ENCODE measurements at places on chromosomes 6 and 20.

DNA sequence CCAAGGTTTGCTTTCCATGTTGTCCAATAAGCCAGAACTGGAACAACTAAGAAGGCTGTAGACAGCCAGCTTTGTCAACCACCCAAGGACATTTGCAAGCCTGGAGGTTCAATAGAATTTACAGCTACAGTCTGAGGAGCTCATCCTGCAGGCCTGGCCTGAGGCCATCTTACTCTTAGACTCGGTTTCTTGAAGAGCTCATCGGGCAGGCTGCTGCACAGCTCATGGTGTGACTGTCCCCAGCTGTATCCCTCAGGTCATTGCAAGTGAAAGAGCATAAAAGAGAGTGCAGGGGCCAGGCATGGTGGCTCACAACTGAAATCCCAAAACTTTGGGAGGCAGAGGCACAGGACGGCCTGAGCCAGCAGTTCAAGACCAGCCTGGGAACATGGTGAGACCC is 96.9 kb upstream of the FOXQ1 start:
- DNase-seq: no peak

- DNase-seq: no peak
Observed at GRCh38 chr6:1562171-1562955, 47.4 kb upstream of the FOXC1 start.

GRCh38 chr20:60591172-60591799 is 633.1 kb downstream of the CDH26 start:
- DNase-seq: no peak

DNA sequence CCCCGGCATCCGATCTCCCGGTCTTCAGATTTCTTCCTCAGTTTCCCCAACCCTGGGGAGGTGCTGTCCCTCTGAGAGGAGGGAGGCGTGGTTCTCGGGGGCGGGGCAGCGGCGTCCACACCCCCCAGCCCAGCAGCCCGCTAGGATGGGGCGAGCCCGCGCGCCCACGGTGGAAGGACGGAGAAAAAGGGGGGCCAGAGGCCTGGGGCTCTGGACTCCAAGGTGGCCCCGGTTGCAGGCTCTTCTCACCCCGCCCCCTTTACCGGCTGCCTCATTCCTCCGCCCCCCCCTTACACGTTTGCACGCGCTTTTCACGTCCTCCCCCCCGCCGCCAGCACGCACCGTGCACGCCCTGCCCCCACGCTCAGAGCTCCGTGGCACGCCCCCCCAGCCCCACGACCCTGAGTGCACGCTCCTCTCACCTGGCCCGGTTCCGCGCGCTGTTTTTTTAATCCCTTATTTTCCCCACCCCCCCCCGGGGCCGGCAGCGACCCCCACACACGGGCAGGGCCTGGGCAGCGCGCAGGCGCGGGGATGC is 402 bp downstream of the ZBTB12 start:
- DNase-seq: peak; percentile 61

GRCh38 chr6:4372866-4373265 is 237.5 kb upstream of the ECI2 start:
- DNase-seq: no peak

- no peak for DNase-seq
Observed at GRCh38 chr20:21677781-21678180, 27.7 kb upstream of the PAX1 start.

GRCh38 chr6:29488874-29489273 is 1.1 kb upstream of the MAS1L start:
- DNase-seq: no peak

DNA sequence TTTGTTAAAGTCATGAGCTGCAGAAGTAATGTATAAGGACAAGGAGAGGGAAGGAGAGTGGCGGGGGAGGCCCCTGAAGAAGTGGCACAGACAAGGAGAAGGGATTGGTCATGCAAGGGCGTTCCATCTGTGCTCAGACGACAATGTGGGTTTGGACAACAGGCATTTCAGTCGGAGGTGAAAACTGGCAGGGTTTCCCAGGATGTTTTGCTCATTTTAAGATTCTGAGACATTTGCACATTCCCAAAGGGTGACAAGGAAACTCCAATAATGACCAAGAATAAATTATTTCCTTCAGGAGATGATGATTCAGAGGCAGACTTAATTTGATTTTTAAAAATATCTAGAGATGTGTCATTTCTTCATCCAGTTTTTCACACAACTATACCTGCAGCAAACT is 181.8 kb downstream of the HIVEP2 start:
- no peak for DNase-seq

DNA sequence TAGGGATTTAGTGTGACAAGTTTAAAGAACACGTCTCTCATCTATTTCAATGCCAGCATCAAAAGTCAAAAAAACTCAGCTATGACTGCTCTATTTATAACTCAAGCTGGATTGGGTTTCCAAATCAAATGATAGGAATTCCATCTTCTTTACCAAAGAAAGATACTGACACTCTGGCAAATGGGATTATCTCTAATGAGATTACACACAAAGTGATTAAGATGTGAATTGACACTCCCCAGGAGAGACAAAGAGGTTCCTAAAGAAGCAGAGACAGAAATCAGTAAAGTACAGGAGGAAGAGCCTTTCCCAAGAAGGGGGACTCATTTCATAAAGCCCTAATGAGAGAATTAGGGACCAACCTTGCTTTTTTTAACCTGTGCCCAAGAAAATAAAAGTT is 92.1 kb downstream of the ID4 start:
- no peak for DNase-seq

GRCh38 chr6:165664559-165665383 is 1.7 kb upstream of the PDE10A start:
- DNase-seq: no peak

- DNase-seq: no peak
Observed at GRCh38 chr20:52425701-52426100, 234.1 kb upstream of the ZFP64 start.

GRCh38 chr6:42281570-42281969 is 63.9 kb upstream of the MRPS10 start:
- no peak for DNase-seq

GRCh38 chr6:134004714-134005113 is 47.7 kb downstream of the SLC2A12 start:
- DNase-seq: no peak

- DNase-seq: no peak
Observed at GRCh38 chr20:20369250-20370093, 1.6 kb downstream of the INSM1 start.

- DNase-seq: no peak
Observed at GRCh38 chr6:11779329-11780096, 910 bp upstream of the ADTRP start.

GRCh38 chr20:53794529-53795115 is 201.0 kb upstream of the ZNF217 start:
- DNase-seq: no peak

DNA sequence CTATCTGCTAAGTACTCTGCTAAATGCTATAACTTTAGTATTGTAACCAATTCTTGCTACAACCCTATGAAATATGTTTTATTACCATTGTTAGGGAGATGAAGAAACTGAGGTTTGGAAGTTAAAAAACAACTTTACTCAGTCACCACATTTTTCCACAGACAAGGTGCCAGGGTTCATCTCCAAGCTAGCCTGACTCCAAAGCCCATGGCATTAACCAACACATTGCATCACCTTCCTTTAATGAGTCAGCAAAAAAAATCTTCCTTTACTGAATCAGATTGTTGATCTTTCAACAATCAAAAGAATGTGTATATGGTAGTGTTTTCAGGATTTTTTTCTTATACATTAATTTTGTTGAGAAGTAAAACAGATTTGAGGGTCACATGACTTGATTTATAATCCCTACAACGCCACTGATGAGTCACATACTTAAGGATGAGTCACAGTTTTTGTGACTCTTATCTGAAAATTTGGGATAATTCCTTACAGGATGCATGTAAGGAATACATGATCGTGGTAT is 41.5 kb downstream of the MAN1A1 start:
- DNase-seq: peak; percentile 5

DNA sequence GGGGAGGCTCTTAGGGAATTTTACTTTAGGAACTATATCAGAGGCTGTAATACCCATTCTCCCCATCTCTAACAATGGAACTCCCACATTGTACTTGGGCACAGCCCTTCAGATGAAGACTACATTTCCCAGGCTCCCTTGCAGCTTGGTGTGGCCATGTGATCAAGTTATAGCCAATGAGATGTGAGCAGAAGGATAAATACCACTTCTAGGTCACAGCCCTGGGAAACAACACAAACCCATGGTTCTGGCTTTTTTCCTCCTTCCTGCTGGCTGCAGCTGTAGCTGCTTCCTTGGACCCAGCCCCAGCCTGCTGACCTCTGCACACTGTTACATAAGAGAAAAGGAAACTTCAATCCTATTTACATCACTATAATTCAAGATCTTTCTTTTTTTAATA is 445.9 kb upstream of the JARID2 start:
- DNase-seq: peak; percentile 41

DNA sequence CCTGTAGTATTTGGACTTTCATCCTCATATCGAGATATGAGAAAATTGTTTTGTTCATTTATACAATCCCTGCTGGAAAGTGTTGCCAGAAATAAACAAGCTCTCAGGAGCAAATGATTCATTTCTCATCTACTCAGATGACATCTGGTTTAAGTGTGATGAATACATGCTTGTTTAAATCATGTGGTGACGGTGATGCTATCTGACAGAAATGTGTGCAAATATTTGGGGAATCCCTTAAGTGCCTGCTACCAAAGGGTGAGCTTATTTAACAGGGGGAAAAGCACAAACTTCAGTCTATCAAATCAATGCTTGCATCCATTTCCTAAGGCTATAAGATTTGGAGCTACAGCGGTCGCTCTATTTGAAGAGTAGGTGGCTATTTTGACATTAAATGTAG is 368.3 kb upstream of the SASH1 start:
- peak; percentile 41 for DNase-seq

- no peak for DNase-seq
Observed at GRCh38 chr20:3559637-3560036, 88.8 kb downstream of the ATRN start.

- no peak for DNase-seq
Observed at GRCh38 chr6:43500921-43501320, 9.2 kb downstream of the LRRC73 start.

DNA sequence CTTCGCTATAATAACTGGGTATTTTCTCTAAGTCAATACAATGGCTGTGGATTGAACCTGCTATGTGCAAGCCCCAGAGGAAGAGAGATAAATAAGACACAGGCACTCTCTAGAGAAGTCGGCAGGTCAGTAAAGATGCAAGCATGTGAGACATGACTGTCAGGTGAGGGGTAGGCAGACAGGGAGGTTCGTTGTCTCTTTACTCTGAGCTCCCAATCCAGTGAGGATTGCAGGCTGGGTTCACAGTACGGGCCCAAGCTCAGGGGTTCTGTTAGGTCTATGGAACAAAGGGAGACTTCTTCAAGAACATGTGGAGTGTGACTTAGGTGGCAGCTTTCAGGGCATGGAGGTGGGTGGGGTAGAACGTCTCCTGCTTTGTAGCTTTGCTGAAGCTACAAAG is 147.2 kb downstream of the PCSK2 start:
- no peak for DNase-seq

DNA sequence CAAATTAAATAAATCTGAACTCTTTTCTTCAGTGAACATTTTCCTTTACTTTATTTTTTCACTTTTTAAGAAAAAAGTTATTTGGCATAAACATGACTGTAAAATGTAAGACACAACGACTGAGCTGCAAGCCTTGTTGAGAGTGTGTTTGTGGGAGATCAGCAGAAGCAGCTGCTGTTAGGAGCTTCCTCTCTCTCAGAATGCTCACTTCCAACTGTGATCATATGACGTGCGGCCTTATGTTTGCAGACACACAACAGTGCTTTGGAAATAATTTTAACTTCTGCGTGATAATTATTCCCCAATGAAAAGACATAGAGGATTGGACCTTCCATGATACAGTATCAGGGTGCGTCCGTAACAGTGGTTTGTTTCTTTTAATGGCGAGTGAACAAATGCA is 104.0 kb downstream of the ARHGAP18 start:
- no peak for DNase-seq

- DNase-seq: no peak
Observed at GRCh38 chr6:34343806-34344205, 48.7 kb downstream of the NUDT3 start.

DNA sequence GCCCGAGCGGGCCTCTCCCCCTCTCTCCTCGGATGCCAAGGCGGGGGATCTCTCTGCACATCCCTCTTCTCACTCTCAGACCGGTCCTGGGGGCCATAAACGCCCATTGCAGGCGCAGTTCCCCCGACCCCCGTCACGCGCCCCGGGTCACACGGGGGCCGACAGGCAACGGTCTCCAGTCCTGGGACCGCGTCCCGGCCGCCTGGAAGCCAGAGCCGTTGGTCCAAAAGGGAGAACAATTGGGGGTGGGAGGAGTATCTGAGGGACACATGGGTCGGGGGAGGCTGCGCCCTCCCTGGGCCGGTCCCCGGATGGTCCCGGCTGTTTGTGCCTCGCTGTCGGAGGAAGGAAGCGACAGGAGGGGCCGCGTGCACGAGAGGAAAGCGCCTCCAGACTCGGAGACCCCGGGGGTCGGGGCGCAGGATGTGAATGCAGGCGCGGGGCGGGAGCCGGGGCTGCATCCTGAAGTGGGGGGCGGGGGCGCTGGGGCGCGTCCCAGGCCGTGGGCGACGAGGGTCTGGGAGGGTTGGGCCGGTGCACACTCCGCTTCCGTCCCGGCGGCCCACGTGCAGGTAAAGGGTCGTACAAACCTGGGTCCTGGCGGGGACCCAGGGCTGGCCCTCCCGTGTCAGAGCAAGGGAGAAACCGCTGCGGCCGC is 903 bp downstream of the SLC4A11 start:
- no peak for DNase-seq

- no peak for DNase-seq
Observed at GRCh38 chr20:6388671-6389197, 265.9 kb upstream of the FERMT1 start.

DNA sequence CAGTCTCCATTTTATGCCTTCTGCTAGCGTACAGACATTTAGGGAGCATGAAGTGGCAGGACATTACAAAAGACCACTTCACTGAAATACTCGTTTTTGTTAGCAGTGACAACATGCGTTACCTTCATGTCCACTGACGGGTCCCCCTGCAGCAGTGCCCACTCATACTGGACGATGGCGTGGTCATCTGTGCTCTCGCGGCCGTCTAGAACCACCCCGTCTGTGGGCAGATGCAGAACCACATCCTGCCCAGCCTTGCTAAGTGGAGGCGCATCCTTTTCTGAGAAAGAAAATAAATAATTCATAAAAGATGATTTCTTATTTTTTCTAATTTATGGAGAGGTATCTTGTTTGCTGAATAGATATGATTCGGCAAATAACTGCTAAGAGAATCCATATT is 11.3 kb downstream of the LRP11 start:
- DNase-seq: no peak

GRCh38 chr6:32327103-32327502 is 44.6 kb downstream of the TSBP1 start:
- no peak for DNase-seq

GRCh38 chr20:57396984-57397692 is 5.9 kb downstream of the RBM38 start:
- no peak for DNase-seq
